ENCODE measurements at places on chromosomes 6 and 20. TPM values are rescaled to one million over a fixed set of nuclear protein-coding genes. Genes with fewer than 3 reads are reported as not detected.

The PTPRT gene
- total RNA-seq, result not detected

The MLN gene
- total RNA-seq, result not detected

The GLP1R gene
- not detected for total RNA-seq

The PLCB4 gene
- not detected for total RNA-seq

The BTNL2 gene
- total RNA-seq, result not detected

The SRMS gene
- not detected for total RNA-seq

The TTK gene
- 27.1 TPM for total RNA-seq

The FAXC gene
- total RNA-seq, result not detected

The DNAH8 gene
- total RNA-seq, result 0.06 TPM

The MRPS10 gene
- 28.5 TPM for total RNA-seq

The TOX2 gene
- 0.44 TPM for total RNA-seq

The CCDC170 gene
- total RNA-seq, result not detected
